Neural progenitor cell (in vitro differentiated cells): ENCODE measurements at places on chromosomes 2 and 18.

- H3K4me3 ChIP-seq, result no peak overlapping the region
- H3K4me1 ChIP-seq, result no peaks in the 10 kb centered on the region
- no peaks in the 10 kb centered on the region for H3K27me3 ChIP-seq
- no peak for DNase-seq
- H3K36me3 ChIP-seq, result no peaks in the 10 kb centered on the region
- no peak overlapping the region for H3K27ac ChIP-seq
These were observed 857 bp upstream of the CROCC2 start for GRCh38 chr2:240905176-240905781.

GRCh38 chr2:134078354-134078753, 175.5 kb upstream of the MGAT5 start:
- no peaks in the 10 kb centered on the region for H3K27me3 ChIP-seq
- no peaks in the 10 kb centered on the region for H3K36me3 ChIP-seq
- peaks cover 3% of the 10 kb centered on the region for H3K4me1 ChIP-seq
- no peak for DNase-seq
- H3K4me3 ChIP-seq, result no peak overlapping the region

- no peak for DNase-seq
- H3K27ac ChIP-seq, result no peak overlapping the region
- H3K27me3 ChIP-seq, result no peaks in the 10 kb centered on the region
- no peaks in the 10 kb centered on the region for H3K4me1 ChIP-seq
These were observed 10.0 kb upstream of the STPG4 start for GRCh38 chr2:47165001-47165555.

- H3K27ac ChIP-seq, result no peak overlapping the region
- peaks cover 10% of the 10 kb centered on the region for H3K36me3 ChIP-seq
- H3K4me3 ChIP-seq, result no peak overlapping the region
- H3K27me3 ChIP-seq, result no peaks in the 10 kb centered on the region
- no peak for DNase-seq
- no peaks in the 10 kb centered on the region for H3K4me1 ChIP-seq
These were observed 29.2 kb downstream of the PDIA6 start for GRCh38 chr2:10783421-10783820.

- H3K27me3 ChIP-seq, result no peaks in the 10 kb centered on the region
- H3K36me3 ChIP-seq, result no peaks in the 10 kb centered on the region
- DNase-seq, result no peak
- H3K27ac ChIP-seq, result no peak overlapping the region
These were observed 58.7 kb upstream of the LRP1B start for GRCh38 chr2:142189501-142189900.

DNA sequence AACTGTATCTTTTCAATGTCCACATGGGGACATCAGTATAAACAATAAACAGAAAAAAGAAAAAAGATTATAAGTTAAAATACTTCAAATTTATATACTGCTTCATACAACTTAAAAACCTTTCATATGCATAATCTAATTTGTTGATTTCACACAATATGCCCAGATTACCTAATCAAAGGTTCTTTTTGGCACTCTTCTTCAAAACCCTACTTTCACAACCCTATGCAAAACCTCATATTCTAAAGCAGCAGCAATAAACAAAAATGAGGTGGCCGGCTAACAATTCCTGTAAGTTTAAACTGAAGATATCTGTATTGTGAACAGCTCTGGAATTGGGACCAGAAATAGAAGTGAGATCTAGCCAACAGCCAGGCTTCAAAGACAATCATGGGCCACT, 28.6 kb downstream of the STK17B start:
- no peak for DNase-seq
- no peak overlapping the region for H3K4me3 ChIP-seq
- H3K27ac ChIP-seq, result no peak overlapping the region
- H3K27me3 ChIP-seq, result no peaks in the 10 kb centered on the region

GRCh38 chr2:101736861-101737291, 39.4 kb downstream of the MAP4K4 start:
- no peaks in the 10 kb centered on the region for H3K36me3 ChIP-seq
- peaks cover 23% of the 10 kb centered on the region for H3K4me1 ChIP-seq
- H3K27ac ChIP-seq, result no peak overlapping the region
- H3K4me3 ChIP-seq, result no peak overlapping the region
- DNase-seq, result no peak
